DMS53 (cell line): ENCODE measurements at places on chromosomes 5 and 9.
A peak's percentile ranks its signal among the peaks of the same experiment; 100 is the strongest.

- DNase-seq, result peak; percentile 68
These were observed 89.9 kb downstream of the SH3TC2 start for GRCh38 chr5:148972974-148973374.

GRCh38 chr9:70789086-70789485 lies 332.3 kb downstream of the TRPM3 start:
- no peak for DNase-seq

DNA sequence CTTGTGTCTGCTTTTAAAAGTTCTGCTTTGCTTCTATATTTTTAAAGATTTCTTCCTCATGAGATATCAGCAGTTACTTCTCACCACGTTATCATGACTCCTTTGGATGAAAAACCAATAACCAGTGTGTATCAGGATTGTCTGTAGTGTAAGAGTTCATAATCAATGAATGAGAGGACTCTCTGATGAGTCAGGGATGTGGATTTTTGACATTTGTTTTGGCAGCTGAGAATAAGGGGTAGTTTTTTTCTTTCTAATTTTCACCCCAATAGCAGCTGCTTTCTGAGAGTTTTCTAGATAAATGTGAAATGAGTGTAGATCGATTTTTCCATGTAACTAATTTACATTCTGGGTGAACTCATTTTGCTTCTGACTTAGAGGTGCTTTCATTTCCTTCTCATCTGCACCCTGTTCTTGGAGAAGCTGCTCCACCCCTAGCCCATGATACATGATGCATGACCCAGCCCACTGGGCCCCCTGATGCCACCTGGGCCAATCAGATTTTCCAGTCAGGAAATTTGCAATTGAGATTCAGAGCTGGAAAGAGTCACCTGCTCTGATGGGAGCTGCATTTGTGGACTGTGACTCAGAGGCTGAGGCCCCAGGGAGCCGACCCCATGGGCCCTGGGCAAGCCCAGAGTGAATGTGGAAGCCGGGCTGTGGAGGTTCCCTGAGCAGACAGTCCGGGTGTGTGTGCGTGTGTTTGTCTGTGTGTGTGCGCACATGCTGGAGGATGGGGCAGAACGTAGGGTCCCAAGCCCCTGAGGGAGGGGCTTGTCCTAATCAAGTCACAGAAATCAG lies 159.3 kb downstream of the RGS3 start:
- no peak for DNase-seq

DNA sequence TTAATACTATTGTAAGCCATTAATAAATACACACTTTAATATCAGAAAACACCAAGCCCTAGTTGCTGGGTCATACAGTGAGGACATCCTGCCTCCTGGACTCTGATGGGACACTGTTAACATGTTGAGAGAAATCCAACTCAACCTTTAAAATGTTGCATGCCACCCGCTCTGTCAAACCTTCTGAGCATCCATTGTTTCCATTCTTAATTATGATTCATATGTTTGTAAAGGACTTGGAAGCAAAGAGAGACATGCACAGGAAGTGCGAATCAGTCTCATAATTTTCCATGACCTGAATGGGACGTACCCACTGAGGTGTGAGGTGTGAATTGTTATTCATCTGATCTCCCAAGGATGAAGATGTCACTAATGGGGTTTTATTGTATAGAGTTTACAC lies 186.4 kb downstream of the CAAP1 start:
- DNase-seq, result peak; percentile 41

DNA sequence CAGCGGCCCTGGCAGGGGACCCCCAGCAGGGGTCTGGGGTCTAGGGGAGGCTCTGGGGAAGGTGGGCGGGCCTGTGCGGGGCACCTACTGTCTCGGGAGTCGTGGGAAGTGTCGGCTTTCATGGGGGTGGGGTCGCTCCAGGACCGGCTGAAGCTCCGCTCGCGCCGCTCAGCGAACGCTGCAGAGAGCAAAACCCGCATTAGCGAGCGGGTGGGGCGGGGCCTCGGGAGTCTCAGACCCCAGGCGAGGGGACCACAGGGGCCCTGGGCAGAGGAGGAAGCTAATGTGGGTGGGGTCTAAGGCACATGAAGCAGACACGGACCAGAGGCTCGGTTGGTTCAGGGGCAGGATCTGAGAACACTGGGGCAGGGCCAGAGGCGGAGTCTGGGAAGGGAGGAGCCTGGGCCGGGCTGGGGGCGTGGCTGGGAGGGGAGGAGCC lies 5.5 kb downstream of the NSMF start:
- DNase-seq, result peak; percentile 55
